ENCODE measurements at places on chromosomes 3 and 15.

DNA sequence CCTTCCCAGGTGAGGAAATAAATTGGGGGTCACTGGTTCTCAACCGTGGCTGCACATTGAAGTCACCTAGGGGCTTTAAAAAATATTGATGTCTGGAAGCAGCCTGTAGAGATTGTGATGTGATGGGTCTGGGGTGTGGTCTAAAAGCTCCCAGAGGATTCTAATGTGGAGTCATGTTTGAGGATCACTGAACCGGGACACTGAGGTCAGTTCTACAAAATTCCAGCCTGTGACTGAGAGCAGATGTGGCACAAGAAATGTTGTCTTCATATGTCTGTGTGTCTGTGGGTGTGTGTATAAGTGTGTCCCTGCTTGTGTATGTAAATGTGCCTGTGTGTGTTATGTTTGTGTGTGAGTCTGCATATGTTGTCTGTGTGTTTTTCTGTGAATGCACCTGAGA is 79.9 kb downstream of the TLE3 start:
- no peak for DNase-seq

GRCh38 chr15:67825881-67826716 is 790 bp downstream of the SKOR1 start:
- no peak for DNase-seq

DNA sequence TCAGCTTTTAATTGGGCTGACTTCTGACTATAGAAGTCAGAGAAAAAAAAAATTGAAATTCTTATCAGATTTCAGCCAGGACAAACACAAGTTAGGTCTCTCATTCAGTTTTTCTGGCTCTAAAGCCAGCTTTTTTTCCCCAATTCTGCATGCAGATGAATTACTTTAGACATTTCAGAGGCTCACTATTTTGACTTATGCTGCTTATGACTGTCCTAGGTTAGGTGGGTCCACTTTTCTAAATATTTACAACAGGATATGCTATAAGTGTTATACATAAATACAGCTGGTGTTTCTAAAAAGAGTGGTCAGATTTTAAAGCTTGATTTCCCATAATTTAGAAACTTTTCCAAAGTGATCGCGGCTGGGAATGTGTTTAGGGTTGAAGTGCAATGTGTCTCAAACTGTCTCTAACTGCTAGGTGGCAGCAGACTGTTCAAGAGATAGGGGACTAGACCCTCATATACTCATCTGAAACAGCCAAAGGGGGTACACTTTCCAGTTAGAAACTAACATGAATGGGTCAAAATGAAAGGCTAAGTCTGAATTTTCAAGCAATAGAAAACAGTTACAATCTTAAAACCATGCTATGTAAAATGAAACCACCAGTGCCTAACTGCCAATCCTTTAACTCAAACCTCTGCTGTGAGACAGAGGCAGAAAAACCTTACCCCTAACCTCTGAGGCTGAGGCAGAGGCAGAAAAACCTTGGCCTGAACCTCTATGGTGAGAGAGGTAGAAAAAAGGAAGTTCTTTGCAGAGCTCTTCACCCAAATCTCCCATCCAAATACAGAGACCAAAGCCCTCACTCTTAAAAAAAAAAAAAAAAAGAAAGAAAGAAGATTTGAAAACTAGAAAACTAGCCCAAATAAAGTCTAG is 596.0 kb downstream of the NTRK3 start:
- no peak for DNase-seq

- no peak for DNase-seq
Measured at GRCh38 chr15:101203607-101204189, 48.1 kb downstream of the CHSY1 start.

GRCh38 chr3:354432-354831 is 157.9 kb downstream of the CHL1 start:
- DNase-seq: no peak

GRCh38 chr3:9808345-9809037 is 1.6 kb upstream of the TTLL3 start:
- no peak for DNase-seq

DNA sequence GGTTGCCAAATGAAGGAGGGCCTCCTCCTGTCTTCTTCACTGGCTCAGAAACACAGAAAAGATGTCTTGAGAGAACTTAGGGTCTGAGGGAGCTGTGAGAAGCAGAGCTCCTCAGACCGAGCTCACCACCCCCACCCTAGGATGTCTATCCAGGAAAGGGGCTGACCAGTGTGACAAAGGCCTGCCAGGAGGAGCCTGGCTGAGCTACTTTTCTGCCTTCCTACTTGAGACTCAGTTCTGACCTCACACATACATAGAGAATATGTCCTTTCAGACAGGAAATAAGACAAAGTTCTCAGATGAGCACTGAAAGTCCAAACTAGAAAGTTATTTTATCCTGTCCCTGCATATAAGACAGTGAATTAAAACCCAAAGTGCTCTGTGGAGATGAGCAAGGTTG is 54.5 kb downstream of the KIF9 start:
- no peak for DNase-seq

GRCh38 chr3:136513367-136513766 is 238.8 kb downstream of the STAG1 start:
- DNase-seq: no peak

- no peak for DNase-seq
Measured at GRCh38 chr3:119315600-119316312, 21.6 kb downstream of the ARHGAP31 start.

DNA sequence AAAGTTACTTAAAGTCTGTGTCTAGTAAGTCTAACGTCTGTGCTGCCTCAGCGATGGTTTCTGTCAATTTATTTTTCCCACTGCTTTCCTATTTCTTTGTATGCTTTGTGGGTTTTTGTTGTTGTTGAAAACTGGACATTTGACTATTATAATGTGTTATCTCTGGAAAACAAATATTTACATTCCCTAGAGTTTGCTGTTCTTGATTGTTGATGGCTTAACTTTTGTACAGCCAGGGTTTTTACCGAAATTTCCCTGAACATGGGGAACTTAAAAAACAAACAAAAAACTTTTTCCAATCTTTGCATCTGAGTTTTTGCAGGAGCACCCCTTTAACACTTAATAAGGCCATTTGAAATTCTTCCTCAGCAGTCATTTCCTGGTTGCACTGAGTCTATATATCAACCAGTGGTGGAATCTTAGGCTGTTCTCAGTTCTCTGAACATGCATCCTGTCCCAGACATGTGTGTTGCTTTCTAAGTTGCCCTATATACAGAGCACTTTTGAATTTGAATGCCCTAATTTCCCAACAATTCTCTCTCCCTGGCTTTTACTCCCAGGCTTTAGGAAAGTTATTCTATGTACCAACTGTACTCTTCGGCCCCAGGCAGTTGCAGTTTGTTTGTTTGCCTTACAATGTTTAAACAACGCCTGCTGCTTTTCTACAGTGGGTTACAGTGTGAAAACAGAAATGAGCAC is 11.8 kb upstream of the PIAS1 start:
- no peak for DNase-seq

DNA sequence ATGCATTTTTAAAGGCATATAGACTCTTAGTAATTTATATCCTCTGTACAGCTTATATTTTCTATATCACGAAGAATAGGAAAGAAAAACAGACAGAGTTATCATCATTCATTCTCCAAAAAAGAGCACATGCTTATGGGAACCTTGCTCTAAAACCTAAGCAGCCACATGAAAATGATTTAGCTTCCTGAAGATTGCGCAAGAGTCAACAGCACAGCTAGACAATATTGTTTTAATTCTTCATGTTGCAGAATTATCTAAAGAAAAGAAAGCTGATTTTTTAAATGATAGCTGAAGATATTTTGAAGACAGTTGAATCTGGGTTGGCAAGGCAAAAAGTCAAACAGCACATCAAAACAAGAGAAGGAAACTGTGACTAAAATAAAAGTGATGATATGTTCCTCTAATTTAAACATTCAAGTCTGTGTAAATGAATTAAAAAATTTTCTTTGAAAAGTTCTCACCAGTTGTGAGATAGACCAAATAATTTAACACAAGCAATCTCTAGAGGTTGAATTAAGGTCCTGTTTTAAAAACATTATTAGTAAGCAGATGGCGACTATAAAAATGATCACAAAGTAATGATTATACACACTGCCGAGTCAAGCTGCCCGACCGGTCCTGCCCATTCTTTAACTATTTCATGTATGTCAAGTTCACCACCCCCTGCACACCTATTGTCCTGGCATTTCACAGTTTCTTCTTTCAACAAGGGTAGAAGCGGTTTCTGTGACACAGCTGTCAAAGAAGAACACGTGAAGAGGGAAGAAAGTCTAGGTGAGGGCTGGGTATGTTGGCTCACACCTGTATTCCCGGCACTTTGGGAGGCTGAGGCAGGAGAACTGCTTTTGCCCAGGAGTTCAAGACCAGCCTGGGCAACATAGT is 74.2 kb upstream of the BHLHE40 start:
- no peak for DNase-seq

Data from activated naive CD4-positive, alpha-beta T cell (primary cell).